WTC11 (cell line): ENCODE measurements at places on chromosomes 1 and 21.
A peak's percentile ranks its signal among the peaks of the same experiment; 100 is the strongest.

- DNase-seq = no peak
Measured at GRCh38 chr1:207903767-207904166, 7.2 kb downstream of the CD34 start.

- DNase-seq = peak; percentile 49
Measured at GRCh38 chr1:61082311-61083012, at the start of gene NFIA. Gene NFIA, plus strand, starts transcription at chr1:61082561.

GRCh38 chr1:246121533-246121932 is 385.5 kb downstream of the SMYD3 start:
- no peak for DNase-seq

GRCh38 chr1:8378981-8379470 is 61.1 kb downstream of the SLC45A1 start:
- DNase-seq = no peak

DNA sequence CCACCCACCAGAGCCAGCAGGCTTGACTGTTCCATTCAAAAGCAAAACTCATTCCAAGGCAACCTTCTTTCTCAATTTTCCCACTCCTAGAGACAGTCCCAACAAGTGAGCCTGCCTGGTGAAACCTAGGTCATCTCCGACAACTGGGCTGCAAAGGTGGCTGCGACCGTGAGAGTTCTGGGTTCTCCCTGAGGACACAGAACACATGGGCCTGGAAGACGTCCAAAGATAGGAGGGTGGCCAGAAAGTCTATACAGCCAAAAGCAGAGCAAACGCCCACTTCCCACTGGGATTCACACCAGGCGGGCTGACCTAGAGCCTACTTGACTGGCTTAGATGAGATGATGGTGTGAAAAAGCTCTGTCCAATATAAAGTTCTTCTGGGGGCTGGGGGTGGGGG is 90.2 kb upstream of the GRIK3 start:
- DNase-seq = no peak

GRCh38 chr1:214155987-214156625 is 124.9 kb upstream of the SMYD2 start:
- no peak for DNase-seq

GRCh38 chr1:4019147-4019521 is 119.1 kb upstream of the C1orf174 start:
- DNase-seq = no peak
